ENCODE measurements at places on chromosomes 7 and 10. TPM values are rescaled to one million over a fixed set of nuclear protein-coding genes. Genes with fewer than 3 reads are reported as not detected.

VPS37D gene
- polyA plus RNA-seq, result 11.2 TPM

CTTNBP2 gene
- 17.2 TPM for polyA plus RNA-seq

- no peak for DNase-seq
These were observed 203.1 kb downstream of the CDC14C start for GRCh38 chr7:49127359-49127913.

DNA sequence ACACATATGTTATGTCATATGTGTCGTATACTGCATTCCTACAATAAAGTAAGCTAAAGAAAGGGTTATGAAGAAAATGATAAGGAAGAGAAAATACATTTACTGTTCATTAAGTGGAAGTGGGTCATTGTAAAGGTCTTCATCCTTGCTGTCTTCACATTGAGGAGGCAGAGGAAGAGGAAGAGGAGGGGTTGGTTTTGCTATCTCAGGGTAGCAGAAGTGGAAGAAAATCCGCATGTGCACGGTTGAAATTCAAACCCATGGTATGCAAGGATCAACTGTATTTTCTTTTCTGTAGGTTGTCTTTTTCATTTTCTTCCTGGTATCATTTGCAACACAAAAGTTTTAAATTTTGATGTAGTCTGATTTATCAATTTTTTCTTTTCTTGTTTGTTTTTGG, 6.3 kb downstream of the PLEKHA8 start:
- DNase-seq, result no peak

GRCh38 chr10:128714644-128715415, 588.6 kb upstream of the MKI67 start:
- no peak for DNase-seq

DNA sequence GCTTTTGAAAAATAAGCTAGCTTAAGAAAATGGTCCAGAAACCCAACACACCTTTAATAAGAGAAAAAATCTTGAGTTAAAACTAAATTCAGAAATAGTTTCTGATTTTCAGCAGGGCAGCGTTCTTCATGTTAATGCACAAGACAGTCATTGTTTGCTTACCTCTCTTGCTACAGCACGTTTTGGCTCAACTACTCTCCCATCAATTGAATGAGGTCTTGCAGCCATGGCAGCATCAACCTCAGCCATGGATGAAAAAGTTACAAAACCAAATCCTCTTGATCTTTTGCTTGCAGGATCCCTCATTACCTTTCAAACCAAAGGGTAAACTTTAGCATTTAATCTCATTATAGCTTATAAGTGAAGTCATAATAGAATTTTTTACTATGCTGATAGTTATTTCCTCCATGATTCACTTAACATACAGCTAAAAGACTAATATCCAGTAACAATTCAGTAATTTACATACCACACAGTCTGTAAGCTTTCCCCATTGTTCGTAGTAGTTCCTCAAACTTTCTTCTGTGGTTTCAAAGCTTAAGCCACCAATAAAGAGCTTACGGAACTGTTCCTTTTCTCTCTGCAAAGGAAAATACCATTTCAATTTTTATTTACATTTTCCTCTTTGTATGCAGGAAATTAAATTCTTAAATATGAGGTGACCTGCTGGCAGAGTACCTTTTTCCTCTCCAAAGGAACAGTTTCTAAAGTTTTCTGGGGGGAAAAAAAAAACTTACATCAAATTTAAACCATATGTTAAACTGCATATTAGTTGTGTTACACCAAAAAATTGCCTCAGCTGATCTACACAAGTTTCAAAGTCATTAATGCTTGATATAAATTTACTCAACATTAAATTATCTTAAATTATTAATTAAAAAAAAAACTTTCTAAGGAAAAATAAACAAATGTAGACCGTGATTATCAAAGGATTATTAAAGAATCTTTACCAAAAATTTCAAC, 3.1 kb downstream of the HNRNPA2B1 start:
- no peak for DNase-seq

DNA sequence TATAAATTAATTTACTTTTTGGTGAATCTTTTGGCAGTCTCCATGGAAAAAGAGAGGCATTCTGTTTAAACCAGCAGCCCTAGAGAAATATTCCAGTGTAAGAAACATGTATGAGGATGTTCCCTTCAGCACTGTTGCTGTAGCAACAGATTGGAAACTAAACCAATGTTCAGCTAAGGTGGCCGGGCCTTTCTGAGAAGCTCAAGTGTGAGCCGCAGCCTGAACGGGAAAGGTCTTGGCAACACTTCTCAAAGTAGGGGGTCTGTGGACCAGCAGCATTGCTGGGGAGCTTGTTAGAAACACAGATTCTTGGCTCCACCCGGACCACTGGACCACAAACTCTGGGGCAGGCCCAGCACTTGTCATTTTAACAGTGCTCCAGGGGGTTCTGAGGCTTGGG, 36.2 kb downstream of the RAMP3 start:
- DNase-seq, result no peak
